Activated naive CD8-positive, alpha-beta T cell treated with anti-CD3 and anti-CD28 coated beads for 36 hours (primary cell): ENCODE measurements at places on chromosomes 2 and 18. TPM values are rescaled to one million over a fixed set of nuclear protein-coding genes. Genes with fewer than 3 reads are reported as not detected.

Gene DSG4
- total RNA-seq, result not detected

Gene RESP18
- not detected for total RNA-seq

GRCh38 chr2:171630812-171631626 is 56.2 kb upstream of the DYNC1I2 start:
- no peak for DNase-seq
- H3K4me1 ChIP-seq, result no peaks in the 10 kb centered on the region
- H3K27me3 ChIP-seq, result no peaks in the 10 kb centered on the region
- no peak overlapping the region for H3K4me3 ChIP-seq
- no peaks in the 10 kb centered on the region for H3K36me3 ChIP-seq
- H3K27ac ChIP-seq, result no peak overlapping the region

DNA sequence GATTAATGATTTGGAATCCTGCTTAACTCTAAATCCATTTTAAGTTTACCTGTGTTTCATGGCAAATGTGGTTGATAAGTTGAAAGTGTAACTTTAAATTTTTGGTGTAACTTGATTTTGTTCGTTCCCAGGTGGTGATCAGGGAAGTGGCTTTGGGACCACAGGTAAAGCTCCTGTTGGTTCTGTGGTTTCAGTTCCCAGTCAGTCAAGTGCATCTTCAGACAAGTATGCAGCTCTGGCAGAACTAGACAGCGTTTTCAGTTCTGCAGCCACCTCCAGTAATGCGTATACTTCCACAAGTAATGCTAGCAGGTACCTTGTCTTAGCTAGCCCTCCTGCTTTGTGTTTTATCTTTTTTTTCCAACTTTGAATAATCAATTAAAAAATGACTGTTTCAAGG is 62.8 kb downstream of the AGFG1 start:
- H3K27me3 ChIP-seq, result no peaks in the 10 kb centered on the region
- peaks cover 50% of the 10 kb centered on the region for H3K36me3 ChIP-seq
- no peak for DNase-seq
- no peak overlapping the region for H3K27ac ChIP-seq
- no peak overlapping the region for H3K4me3 ChIP-seq
- peaks cover 12% of the 10 kb centered on the region for H3K4me1 ChIP-seq

Gene STAT4
- 80.6 TPM for total RNA-seq

DNA sequence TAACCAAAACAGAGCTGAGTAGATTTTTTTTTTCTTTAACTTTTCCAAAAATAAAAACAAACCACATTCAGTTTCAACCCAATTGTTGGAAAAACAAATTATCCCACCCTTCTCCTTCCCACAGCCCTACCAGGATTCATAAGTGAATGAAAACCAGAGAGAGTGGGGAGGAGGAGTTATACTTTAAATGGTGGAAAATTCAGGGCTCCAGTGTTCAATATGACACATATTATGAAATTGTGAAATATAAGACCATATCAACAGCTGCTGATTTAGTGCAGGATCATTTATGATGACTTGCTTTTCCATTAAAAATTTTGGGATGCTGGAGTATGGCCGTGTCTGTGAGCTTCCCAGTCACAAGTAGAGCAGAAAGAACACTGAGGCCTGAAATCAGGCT is 26.7 kb downstream of the COLEC12 start:
- H3K27ac ChIP-seq, result no peak overlapping the region
- DNase-seq, result no peak
- no peaks in the 10 kb centered on the region for H3K36me3 ChIP-seq
- H3K27me3 ChIP-seq, result peaks cover 7% of the 10 kb centered on the region
- H3K4me3 ChIP-seq, result no peak overlapping the region
